GM19239 (cell line): ENCODE measurements at places on chromosomes 7 and 10.

DNA sequence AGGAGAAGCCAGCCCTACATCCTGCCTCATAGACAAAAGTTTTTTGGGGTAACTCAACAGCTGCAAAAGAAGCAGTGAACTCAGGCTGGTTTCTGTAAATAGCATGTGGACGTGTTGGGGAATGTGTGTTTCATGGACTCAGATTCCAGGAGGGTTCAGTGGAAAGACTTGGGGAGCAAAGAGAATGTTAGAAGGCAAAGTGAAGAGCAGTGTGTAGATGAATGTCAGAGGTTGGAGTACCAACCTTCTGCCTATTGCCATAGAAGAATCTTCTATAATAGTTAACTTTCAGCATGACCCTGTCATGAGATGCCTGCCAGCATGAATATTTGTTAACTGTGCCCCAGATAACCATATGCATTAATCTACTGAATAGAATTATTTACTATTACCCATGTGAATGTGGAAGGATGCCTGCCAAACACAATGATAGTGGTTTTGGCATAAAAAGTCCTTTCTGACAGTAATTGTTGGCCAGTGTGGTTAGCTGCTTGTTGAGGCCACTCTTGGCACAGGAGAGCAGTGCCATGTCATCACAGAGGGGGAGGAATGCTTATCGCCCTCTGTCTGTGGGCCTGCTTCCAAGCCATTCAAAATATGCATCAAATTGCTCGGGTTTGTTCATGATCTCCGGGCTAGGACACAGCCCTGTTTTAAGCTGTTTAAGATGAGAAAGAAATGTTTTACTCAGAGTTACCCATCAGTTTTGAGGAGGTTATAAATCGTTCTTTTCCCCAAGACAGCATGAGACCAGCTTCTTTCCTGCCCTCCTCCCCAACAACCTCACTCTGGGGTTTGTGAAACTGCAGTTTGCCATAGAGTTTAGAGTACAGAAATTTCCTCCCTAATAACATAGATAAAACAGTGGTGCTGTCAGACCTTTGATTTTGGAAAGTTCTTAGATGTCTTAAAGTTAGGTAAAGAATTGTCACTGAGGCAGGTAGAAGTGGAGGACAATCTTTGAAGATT lies 165.3 kb downstream of the WNT2 start:
- no peak for DNase-seq

- DNase-seq = no peak
These were observed 148.2 kb upstream of the LRRTM3 start for GRCh38 chr10:66777665-66778064.

GRCh38 chr10:69801094-69801433 lies 642 bp upstream of the COL13A1 start:
- peak; percentile 41 for DNase-seq

DNA sequence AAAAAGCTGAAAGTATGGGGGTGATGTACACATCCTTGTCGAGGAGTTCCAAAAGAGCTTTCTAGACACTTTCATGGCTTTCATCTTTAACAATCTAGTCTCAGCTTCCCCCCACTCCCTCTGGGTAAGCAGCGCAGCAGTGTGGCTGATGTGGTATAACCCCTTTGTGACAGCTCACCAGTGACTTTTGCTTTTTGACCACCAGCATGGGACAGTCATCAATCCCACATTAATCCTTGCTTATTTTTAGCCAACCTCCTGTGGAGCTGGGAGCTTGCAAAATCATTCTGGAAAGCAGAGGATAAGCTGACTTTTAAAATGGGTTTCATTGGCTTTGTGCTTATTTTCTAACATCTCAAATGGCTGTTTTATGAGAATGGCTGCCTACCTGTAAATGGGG lies 272.7 kb downstream of the HDAC9 start:
- DNase-seq = no peak

GRCh38 chr10:62093863-62094291 lies 174.8 kb downstream of the RTKN2 start:
- DNase-seq = no peak

DNA sequence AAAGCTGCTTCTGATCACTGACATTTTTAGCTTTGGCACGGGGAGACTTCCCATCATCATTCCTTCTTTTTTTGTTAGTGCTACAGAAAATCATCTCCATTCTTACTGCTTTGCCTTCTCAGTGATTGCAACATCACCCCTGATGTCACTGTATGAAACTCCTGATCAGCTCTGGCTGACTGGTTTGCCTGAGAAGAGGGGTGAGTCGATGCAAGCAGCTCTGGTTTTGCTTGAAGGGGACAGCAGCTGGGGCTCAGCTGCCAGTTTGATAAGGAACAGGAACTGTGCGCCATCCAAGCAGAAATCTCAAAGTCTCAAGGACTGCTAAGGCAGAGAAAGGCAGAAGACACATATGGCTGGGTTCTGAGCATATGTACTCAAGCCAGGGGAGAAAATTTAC lies 808.5 kb upstream of the CELF2 start:
- no peak for DNase-seq

GRCh38 chr10:107914450-107915214 lies 750.1 kb upstream of the SORCS1 start:
- DNase-seq = no peak

GRCh38 chr7:48180981-48181380 lies 9.7 kb downstream of the ABCA13 start:
- no peak for DNase-seq

- no peak for DNase-seq
These were observed 80.3 kb upstream of the UCN3 start for GRCh38 chr10:5284311-5285057.

- no peak for DNase-seq
These were observed 51.2 kb downstream of the VIPR2 start for GRCh38 chr7:159093351-159093971.

GRCh38 chr7:100824499-100825214 lies 2.7 kb downstream of the EPHB4 start:
- DNase-seq = no peak

GRCh38 chr7:80699045-80699638 lies 60.7 kb downstream of the CD36 start:
- no peak for DNase-seq

- no peak for DNase-seq
These were observed 68.4 kb downstream of the PPP1R3C start for GRCh38 chr10:91564508-91564907.

- no peak for DNase-seq
These were observed 68.1 kb downstream of the HBP1 start for GRCh38 chr7:107236862-107237261.

DNA sequence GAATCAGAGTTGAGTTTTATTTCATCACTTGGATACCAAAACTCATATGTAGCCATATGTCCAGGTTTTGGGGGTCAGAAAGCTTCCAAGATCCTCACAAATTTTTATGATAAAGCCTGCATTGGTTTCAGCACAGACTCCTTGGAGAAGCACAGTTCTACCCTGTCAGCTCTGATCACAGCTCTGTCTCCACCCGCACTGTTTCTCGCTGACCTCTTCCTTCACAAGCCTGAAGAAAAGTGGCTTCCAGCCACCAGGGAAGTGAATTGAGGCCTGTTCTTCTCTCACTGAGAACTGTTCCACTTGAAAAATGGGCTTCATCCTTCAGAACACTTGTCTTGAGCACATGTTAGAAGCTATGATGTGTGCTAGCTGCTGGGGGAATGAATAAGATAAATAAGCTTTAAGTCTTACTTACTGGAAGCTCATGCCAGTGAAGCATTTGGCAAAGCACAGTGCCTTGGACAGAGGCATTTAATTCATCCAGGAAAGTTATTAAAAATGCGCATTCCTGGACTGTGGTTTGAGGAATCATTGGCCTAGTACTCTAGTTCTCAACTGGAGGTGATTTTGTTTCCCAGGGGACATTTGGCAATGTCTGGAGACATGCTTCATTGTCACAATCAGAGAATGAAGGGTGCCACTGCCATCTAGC lies 133.6 kb downstream of the BMPER start:
- DNase-seq = no peak

DNA sequence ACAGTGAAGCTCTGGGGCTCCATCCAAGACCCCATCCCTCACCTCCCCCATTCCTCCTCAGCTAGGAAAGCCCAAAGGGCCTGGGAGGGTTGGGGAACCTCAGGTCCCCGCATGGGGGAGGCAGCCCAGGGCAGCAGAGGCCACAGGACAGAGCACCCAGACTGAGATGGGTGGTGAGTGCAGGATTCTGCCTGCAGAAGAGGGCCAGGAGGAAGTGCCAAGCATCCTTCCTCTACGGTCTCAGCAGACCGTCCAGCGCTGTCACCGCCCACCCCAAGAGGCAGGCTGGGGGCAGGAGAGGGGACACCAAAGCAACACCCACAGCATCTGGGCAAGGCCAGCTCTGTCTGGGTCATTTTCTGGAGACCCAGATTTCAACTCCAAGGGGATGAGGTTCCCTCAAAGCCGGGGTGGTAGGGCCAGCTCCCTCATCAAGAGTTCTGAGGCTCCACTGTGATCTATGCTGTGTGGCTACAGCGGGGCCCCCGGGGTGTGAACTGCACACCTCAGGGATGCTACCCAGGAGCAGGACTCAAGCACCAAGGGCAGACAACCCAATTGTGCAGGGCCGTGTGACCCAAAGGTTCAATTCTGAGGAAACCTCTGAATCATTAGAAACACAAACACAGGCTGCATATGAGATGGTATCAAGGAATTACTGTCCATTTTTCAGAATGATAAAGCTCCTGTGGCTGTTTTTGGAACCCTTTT lies 46.8 kb downstream of the CAMK2B start:
- no peak for DNase-seq

DNA sequence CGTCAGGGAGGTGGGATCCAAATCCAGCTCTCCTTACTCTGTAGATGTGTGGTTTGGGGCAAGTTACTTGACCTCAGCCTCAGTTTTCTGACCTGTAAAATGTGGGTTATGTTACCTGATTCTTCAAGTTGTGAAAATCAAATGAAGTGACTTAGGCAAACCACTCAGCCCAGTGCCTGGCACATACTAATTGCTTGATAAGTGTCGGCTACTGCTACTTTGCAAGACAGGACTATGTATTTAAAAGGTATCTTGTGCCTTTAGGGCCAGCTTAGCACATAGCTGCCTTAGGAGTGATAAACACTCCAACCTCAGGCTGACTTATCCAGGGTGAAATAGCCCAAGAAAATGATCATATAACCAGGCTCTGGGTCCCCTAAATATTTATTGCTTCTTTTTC lies 42.9 kb downstream of the GOLGA7B start:
- DNase-seq = no peak

- DNase-seq = no peak
These were observed 95.3 kb downstream of the ZNF22 start for GRCh38 chr10:45096001-45096400.

DNA sequence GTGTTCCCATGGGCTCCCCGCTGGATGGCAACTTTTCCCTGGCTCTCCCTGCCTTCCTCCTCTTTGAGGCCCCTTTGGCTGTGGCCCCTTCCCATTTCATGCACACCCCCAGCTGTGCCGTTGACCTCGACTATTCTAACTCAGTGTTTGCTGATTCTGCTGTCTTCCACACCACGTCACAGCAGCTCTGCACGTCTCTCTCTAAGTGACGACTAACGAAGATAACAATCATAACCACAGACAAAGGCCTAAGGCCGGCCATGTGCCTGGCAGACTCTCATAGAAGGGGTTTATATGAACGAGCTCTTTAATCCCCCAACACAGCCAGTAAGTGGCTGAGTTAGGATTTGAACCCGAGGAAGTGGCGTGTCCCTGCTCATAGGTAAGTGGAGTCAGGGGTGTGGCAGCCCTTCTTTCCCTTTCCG lies 151.5 kb upstream of the SHH start:
- DNase-seq = no peak

GRCh38 chr7:121369462-121369861 lies 26.6 kb downstream of the FAM3C start:
- DNase-seq = no peak

DNA sequence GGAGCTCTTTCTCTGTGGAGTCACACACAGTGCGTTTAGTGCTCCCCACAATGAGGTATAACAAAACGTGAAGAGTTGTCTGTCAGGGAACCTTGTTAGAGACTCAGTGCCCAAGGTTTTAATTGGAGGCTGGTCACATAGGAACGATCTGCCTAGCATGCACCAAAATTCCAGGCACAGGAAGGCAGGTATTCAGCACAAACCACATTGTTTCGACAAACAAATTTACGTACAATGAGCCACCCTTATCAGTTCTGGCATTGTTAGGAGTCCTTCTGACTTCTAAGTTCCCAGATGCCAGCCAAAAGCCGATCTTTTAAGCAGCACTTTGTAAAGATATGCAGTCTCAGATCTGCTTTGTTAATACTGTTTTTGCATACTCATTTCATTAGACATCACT lies 414.2 kb upstream of the MTPN start:
- no peak for DNase-seq

GRCh38 chr10:67668448-67668847 lies 27.5 kb downstream of the CTNNA3 start:
- no peak for DNase-seq

DNA sequence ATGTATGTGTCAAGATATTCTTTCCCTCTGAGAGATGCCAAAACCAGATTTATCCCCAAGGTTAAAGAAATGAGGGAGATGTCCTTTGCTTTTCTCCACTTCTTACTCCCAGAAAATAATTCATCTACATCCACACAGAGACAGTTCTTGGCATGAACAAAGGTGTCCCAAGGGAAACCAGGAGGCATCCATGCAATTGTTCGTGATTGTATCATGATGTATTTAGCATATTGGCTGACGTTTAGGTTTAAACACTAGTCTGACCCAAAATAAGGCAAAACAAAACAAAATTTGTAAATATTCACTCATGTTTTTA lies 223.9 kb downstream of the C7orf25 start:
- no peak for DNase-seq

DNA sequence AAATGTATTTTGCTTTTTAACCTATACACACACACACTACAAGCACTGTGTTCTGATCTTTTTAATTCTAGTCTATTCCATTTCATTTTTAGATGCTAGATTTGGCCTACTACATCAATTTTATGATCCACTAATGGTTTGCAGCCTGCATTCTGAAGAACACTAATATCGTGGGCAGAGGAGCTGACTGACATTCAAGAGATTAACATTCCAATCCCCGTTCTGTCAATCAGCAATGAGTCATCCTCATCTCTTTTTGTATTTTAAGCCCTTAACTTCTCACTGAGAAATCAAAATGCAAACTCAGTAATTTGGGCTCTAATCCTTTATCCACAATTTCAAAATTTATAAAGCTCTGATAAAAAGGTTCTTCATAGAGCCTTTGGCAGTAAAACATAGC lies 47.1 kb upstream of the GAD2 start:
- DNase-seq = no peak

- no peak for DNase-seq
These were observed 100.9 kb downstream of the VSTM2A start for GRCh38 chr7:54643064-54643463.
